Liver (tissue), 10 donors: ENCODE measurements at places on chromosomes 2 and 18. TPM values are rescaled to one million over a fixed set of nuclear protein-coding genes. Genes with fewer than 3 reads are reported as not detected.

DNA sequence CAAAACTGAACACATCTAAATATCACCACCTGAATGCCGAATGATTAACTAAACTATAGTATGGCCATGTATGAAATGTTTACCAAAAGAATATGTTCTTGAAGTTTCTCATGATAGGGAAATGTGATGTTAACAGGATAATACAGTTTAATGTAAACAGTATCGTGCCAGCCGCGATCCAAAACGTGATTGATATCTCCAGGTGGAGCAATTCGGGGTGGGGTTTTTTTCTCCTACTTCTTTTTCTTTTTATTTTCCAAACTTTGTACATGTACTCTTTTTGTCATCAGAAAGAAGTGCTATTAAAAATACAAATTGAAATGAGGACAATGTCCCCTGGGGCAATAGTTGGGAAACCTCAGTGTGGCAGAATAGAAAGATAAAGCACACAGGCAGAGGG lies 4.0 kb upstream of the BIN1 start:
- DNase-seq = no peak
- H3K27me3 ChIP-seq = no peaks in the 10 kb centered on the region
- H3K36me3 ChIP-seq = no peaks in the 10 kb centered on the region
- no peak overlapping the region for H3K4me3 ChIP-seq
- H3K27ac ChIP-seq = no peak overlapping the region

DNA sequence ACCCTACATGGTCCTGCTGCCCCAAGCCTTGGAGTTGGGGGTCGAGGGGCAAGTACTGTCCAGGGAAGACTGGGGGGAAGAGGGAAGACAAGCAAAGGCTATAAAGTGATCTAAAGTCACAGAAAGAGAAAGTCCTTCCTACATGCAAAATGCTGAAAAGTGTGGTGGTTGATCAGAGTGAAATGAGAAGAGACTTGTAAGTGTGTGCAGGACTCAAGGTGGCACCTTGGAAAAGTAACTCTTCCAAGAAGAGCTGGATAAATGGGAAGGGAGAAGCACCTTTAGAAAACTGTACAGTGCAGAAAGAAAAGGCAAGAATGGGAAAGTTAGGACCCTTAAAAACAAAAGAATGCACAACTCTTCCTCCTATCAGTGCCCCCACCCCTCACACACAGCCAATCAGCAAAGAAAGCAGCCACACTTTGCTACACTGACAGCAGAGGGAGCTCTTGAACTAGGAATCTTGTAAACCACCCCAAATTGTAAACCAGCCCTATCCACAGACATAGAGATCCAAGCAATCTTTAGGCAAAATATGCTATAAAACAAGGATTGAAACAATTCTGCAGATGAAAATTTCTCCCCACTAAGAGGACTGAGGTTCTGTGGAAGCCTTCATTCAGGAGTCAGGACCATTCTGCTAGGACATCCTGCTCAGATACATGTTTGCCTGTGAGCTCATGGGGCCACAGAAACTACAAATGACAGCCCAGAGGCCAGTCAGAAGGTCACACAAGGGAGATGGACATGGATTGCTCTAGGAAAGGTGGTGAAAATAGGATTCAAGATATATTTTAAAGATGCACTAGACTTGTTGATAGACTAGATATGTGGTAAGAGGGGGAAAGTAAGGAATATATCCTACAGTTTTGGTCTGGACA lies 146.4 kb downstream of the FTCDNL1 start:
- no peaks in the 10 kb centered on the region for H3K4me1 ChIP-seq
- H3K36me3 ChIP-seq = no peaks in the 10 kb centered on the region
- H3K4me3 ChIP-seq = no peak overlapping the region

- H3K27me3 ChIP-seq = no peaks in the 10 kb centered on the region
- DNase-seq = no peak
- H3K4me1 ChIP-seq = no peaks in the 10 kb centered on the region
- H3K27ac ChIP-seq = no peak overlapping the region
Measured at GRCh38 chr2:172182624-172183023, 79.9 kb upstream of the DLX2 start.

LRP2 gene
- 0.19 TPM for total RNA-seq

DNA sequence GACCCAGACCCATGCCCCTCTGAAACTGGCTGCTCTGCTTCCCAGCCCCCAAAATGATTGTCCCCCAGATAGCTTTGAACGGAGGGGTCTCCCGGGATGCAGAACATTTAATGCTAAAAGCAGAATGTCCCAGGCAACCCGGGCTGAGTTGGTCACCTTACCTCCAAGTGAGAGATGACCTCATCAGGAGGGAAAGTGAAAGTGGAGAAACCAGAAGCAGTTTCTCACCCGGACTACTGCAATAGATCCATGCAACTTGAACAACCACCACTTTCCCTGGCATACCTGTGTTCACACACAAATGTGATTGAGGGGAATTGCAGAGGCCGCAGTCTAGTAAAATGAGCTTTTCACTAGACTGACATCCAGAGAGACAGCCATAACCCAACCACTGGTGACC lies 75.3 kb upstream of the NPAS2 start:
- H3K36me3 ChIP-seq = no peaks in the 10 kb centered on the region
- no peak for DNase-seq
- no peak overlapping the region for H3K4me3 ChIP-seq
- peak overlapping the region; percentile 32 for H3K27ac ChIP-seq
- peaks cover 18% of the 10 kb centered on the region for H3K4me1 ChIP-seq

ALLC gene
- total RNA-seq = 0.14 TPM

GRCh38 chr2:198374375-198375082 lies 570.1 kb downstream of the PLCL1 start:
- no peak for DNase-seq
- H3K27me3 ChIP-seq = no peaks in the 10 kb centered on the region
- H3K27ac ChIP-seq = no peak overlapping the region
- no peak overlapping the region for H3K4me3 ChIP-seq

GRCh38 chr2:77484026-77484425 lies 38.1 kb downstream of the LRRTM4 start:
- peaks cover 3% of the 10 kb centered on the region for H3K27me3 ChIP-seq
- no peak overlapping the region for H3K27ac ChIP-seq
- no peak overlapping the region for H3K4me3 ChIP-seq
- H3K4me1 ChIP-seq = no peaks in the 10 kb centered on the region
- H3K36me3 ChIP-seq = no peaks in the 10 kb centered on the region

KATNAL2 gene
- total RNA-seq = 4.8 TPM

DNA sequence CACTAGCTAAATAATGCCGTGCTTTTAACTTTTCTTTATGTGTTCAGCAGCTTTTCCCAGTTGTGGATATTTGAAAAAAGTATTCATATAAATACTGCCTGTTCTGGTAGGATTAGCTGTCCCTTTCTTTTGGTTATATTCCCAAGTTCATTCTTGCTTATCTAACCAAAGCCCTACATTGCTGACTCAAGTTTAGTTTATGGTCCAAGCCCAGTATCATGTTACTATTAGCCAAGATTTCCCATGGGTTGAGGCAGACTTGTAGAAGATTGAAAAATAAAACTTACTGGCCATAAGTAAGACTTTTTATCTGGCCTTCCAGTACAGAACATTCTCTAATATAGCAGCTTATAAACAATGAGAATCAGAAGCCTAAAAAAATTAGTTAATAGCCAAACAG lies 49.7 kb upstream of the NFE2L2 start:
- H3K4me3 ChIP-seq = no peak overlapping the region
- H3K4me1 ChIP-seq = peaks cover 20% of the 10 kb centered on the region
- H3K27me3 ChIP-seq = no peaks in the 10 kb centered on the region
- peak overlapping the region; percentile 11 for H3K27ac ChIP-seq

GRCh38 chr2:240921311-240921994 lies 15.3 kb downstream of the CROCC2 start:
- no peak overlapping the region for H3K27ac ChIP-seq
- DNase-seq = peak; percentile 25
- H3K36me3 ChIP-seq = no peaks in the 10 kb centered on the region

- no peak overlapping the region for H3K4me3 ChIP-seq
- H3K4me1 ChIP-seq = no peaks in the 10 kb centered on the region
- no peaks in the 10 kb centered on the region for H3K27me3 ChIP-seq
- DNase-seq = peak; percentile 88
- H3K27ac ChIP-seq = no peak overlapping the region
Measured at GRCh38 chr2:216773072-216773471, 77.7 kb upstream of the IGFBP5 start.

DNA sequence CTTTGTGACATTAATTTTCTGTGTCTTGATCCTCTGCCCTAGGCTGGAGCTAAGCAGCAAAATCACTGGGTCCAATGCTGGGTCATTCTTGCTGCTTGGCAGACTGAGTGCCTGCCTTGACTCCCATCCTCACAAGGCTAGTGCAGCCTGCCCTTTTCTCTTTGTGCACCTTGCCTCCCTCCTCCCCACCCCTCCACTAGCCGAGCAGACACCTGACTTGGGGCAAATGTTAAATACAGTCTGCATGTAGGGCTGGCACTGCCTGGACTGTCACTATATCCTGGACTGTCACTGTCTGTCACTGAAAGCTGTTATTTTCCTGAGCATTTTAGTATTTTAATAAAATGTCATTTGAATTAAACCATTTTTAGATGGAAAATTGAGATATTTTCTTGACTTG lies 33.4 kb downstream of the MAPRE2 start:
- no peaks in the 10 kb centered on the region for H3K4me1 ChIP-seq
- peaks cover 3% of the 10 kb centered on the region for H3K36me3 ChIP-seq
- no peak for DNase-seq
- H3K4me3 ChIP-seq = no peak overlapping the region

GRCh38 chr18:62938487-62938886 lies 223.1 kb downstream of the PHLPP1 start:
- H3K27me3 ChIP-seq = no peaks in the 10 kb centered on the region
- peaks cover 3% of the 10 kb centered on the region for H3K36me3 ChIP-seq
- DNase-seq = no peak
- no peaks in the 10 kb centered on the region for H3K4me1 ChIP-seq
- no peak overlapping the region for H3K4me3 ChIP-seq

DNA sequence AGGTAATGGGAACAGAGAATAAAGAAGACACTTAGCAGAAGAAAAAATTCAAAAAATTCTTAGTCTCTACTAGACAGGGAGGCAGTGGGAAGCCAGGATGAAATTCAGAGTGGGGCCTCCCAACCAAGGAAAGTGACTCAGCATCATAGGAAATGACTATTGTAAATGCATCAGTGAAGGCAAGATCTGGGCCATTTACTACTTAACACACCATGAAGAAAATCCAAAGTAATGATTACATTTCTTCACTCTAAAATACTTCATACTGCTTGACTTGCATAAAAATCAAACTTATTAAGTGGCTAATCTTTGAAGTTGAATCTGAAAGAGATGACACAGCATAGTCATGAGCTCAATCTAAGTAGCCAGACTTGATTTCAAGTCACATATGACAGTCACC lies 405.8 kb upstream of the SLC39A10 start:
- no peaks in the 10 kb centered on the region for H3K27me3 ChIP-seq
- no peaks in the 10 kb centered on the region for H3K36me3 ChIP-seq
- H3K4me1 ChIP-seq = no peaks in the 10 kb centered on the region
- H3K4me3 ChIP-seq = no peak overlapping the region
- H3K27ac ChIP-seq = no peak overlapping the region
- no peak for DNase-seq

KCNK3 gene
- total RNA-seq = not detected
